Astrocyte of the spinal cord (primary cell): ENCODE measurements at places on chromosomes 5 and 9.
A peak's percentile ranks its signal among the peaks of the same experiment; 100 is the strongest.

GRCh38 chr5:132492386-132493125 is 2.0 kb upstream of the IRF1 start:
- DNase-seq, result no peak

DNA sequence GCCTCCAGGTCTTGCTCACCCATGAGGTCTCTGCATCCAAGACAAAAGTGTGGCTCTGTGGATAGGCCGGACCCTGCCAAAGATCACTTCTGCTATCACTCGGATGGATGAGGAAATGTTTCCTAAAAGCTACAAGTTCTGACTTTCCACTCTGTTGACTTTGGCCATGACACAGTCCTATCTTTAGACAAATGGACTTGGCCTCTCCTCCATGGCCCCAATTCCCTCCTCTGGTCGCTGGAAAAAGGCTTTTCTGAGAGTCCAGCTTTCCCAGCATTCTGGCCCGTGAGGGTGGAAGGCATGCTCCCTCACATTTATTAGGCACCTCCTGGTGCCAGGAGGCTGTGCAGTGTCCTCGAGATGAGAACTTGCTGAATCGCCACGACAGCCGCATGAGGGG is 83.1 kb downstream of the COL27A1 start:
- DNase-seq, result no peak

DNA sequence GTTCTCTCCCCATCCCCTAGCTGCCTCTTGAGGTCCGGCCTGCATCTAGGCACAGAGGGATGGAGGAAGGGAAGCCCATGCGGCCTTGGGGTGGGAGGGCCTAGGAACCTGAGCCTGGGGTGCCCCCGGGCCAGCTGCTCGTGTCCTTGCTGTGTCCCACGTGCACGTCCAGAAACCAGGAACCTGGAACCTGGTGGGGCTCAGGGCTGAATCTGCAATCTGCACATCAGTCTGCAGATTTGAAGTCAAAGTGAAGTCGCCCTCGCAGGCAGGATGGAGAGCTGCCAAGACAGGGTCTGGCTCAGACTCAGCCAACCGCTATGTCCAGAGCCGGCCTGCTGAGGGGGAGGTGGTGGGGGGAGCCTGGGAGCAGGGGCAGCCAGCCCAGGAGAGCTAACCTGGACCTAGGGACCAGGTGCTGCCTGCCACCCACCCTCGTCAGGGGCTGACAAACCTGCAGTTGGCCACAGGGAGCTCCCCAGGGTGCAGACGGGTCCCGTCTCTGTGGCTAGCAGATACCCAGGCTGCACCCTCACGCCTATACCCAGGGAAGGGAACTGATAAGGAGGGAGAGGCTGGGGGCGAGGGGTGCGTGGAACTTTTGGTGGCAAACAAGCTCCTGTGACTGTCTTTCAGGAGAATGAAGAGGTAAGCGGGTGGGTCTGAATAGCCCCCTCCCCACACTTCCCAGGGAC is 103.5 kb upstream of the SIMC1 start:
- no peak for DNase-seq

DNA sequence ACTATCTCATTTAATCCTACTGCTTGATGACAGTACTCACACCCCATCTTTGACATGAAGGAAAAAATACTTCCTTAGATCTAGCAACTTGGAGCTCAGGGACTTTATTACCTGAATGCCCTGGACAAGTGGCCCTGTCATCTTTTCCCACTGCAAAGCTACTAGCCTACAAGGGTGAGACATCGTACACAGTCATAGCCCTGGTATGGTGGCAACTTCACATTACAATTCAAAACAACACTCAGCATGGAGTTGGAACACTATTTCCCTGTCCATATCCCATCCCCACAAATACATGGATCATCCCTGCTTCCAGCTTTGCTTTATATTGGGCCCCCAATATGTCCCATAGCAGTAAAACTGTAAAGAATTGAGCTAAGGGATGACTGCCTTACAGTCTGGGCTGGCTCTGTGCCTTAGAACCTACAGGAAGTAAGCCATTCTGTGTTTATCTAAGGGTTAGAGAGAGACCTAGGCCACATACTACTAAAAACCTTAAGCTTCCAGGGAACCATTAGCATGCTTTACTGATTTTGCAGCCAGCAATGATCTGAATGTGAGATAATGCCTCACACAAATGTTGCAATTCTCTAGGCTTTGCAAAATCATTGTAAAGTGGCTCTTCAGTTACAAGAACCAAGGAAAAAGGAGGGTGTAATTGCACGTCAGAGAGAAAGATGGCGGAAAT is 55.9 kb downstream of the OTULIN start:
- DNase-seq, result peak; percentile 64

DNA sequence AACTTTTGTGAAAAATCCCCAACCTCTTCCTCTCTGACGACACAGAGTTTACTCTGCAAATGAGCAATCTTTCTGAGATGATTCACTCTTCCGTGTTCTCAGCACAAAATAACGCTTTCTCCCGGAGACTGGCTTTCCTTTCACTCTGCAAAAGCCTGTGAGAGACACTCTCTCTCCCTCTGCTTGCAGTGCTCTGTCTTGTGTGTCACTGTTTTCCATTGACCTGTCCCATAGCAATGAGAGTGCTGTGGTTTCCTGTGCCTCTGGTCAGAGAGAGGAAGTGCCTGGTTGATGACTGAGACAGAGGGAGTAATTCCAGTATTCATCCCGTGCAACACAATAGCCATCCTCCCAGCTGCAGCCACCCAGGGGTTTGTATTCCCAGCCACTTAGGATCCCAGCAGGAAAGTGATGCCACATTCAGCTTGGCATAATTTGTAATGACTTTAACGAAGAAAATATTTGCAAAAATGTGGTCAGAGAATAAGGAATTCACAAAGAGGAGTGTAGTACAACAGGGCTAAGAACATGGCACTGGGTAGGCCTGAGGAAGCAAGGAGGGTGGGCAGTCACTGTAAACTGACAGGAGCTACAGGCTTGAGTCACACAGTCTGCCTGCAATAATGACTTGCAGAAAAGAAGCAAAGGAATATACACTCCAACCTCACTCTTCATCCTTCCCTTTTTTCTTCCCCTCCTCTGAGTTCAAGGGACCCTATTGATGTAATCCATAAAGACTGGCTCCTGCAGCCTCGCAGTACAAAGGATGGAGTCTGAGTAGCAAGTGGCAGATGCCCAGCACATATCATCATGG is 463.5 kb upstream of the RGMB start:
- DNase-seq, result peak; percentile 98

GRCh38 chr5:87132696-87133095 is 135.0 kb upstream of the RASA1 start:
- no peak for DNase-seq

DNA sequence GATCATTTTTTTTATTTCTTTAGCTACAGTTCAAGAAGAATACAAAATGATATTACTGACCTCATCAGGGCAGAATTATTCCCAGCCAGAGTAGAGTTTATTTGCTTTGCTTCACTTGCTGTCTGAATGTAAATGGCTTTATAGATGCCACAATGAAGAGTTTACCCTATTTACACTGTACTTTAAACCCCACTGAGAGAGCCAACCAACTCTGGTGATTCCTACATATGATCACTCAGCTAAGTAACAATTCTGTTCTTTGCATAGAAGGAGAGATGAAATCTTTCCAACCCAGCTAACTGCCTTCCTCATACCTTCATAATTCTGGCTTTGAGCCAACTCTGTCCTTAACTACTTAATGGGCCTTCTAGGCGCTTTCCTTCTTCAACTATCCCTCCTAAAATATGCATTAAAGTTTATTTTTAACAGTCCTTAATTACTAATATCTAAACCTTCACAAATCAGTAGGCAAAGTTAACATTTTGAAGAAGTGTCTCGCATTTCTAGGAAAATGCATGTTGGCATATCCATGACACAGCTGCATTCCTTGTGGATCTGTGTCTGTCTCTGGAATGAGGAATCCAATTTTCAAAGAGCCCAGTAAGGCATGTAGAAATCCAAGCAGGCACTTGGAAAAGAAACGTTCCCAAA is 284.8 kb upstream of the GRAMD2B start:
- DNase-seq, result peak; percentile 35

DNA sequence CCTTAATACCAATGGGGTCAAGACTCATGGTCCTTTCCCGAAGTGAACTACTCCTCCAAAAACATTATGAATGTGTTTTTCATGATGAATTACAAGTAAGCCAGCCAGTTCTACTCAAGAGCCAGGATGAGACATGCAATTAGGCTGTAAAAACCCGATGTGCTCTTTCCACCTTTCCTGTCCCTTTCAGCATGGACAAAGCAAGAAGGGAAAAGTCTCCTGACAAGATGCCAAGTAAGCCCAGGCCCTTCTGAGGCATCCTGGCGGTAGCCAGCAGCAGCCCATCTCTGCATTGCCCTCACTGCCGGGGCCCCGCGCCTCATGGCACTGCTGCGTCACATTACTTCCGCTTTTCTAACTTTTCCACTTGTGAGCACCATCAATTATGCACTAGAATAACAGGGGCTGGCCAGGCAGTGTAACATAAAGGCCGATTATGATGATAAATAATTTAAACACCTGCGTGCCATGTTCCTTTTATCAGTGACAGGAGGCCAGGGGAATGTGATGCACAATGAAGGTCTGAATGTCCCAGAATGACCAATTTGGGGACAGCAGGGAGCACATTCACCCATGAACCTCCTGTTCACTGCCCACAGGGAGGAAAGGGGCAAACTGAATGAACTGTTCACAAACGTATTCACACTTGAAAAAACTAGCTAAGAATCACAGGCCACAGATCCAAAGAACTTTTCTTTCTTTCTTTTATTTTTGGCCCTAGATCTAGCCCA is 37.4 kb downstream of the EFNA5 start:
- peak; percentile 45 for DNase-seq

- DNase-seq, result no peak
Observed at GRCh38 chr9:91935066-91935749, 14.8 kb downstream of the ROR2 start.

- DNase-seq, result no peak
Observed at GRCh38 chr9:134177624-134178393, 13.4 kb upstream of the RNU6ATAC start.

DNA sequence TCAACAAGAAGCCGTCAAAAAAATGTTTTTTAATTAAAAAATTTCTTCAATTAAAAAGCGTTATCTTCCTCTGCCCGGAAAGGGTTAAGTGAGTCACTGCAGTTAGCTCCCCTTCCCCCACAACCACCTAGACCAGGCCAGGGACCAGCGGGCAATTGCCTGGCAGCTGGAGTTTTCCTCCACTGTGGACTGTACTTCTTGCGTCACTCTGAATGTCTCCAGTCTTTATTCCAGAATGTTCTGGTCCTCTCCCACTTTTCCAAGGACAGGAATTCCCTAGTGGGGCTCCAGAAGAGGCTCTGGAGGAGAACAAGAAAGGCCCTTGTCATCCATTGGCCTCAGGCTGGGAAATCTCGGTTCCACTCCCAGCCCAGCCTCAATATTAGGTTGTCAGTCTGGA is 114.0 kb downstream of the C9orf50 start:
- DNase-seq, result peak; percentile 57

- DNase-seq, result peak; percentile 99
Observed at GRCh38 chr5:150789943-150790611, 11.5 kb downstream of the SMIM3 start.
